ENCODE measurements at places on chromosomes 6 and 20. TPM values are rescaled to one million over a fixed set of nuclear protein-coding genes. Genes with fewer than 3 reads are reported as not detected.

ROMO1 gene
- total RNA-seq, result 86.0 TPM

SAMD3 gene
- total RNA-seq, result 57.6 TPM

STMN3 gene
- 14.3 TPM for total RNA-seq

TRIM27 gene
- 64.7 TPM for total RNA-seq

MAP3K5 gene
- 38.3 TPM for total RNA-seq

GPANK1 gene
- 29.3 TPM for total RNA-seq

KIF25 gene
- not detected for total RNA-seq

ADTRP gene
- total RNA-seq, result 9.2 TPM

RFX6 gene
- not detected for total RNA-seq

TNNC2 gene
- total RNA-seq, result not detected

SALL4 gene
- total RNA-seq, result 0.12 TPM

SPATS1 gene
- not detected for total RNA-seq

FNDC11 gene
- total RNA-seq, result 0.49 TPM

GLP1R gene
- total RNA-seq, result not detected

SLC16A10 gene
- total RNA-seq, result 1.0 TPM

CUL7 gene
- total RNA-seq, result 12.0 TPM

HECA gene
- total RNA-seq, result 51.9 TPM

PRICKLE4 gene
- not detected for total RNA-seq

GRIK2 gene
- total RNA-seq, result not detected

TMEM217 gene
- total RNA-seq, result 8.0 TPM

CST2 gene
- not detected for total RNA-seq

BTNL2 gene
- not detected for total RNA-seq

ULBP2 gene
- 2.9 TPM for total RNA-seq

FERMT1 gene
- total RNA-seq, result 0.17 TPM

CCN2 gene
- total RNA-seq, result not detected

LY6G6C gene
- not detected for total RNA-seq

MICA gene
- total RNA-seq, result 12.8 TPM

BMP7 gene
- total RNA-seq, result 0.80 TPM

LST1 gene
- 171 TPM for total RNA-seq

LCA5 gene
- 0.10 TPM for total RNA-seq

NNAT gene
- not detected for total RNA-seq

CBLN4 gene
- total RNA-seq, result not detected

EPPIN gene
- not detected for total RNA-seq

GSTA1 gene
- not detected for total RNA-seq

MCCD1 gene
- total RNA-seq, result not detected

ACSS1 gene
- total RNA-seq, result 24.0 TPM

CLPSL1 gene
- not detected for total RNA-seq

OR2J3 gene
- not detected for total RNA-seq

LTV1 gene
- 33.1 TPM for total RNA-seq

BPIFA1 gene
- not detected for total RNA-seq

ALDH5A1 gene
- total RNA-seq, result 5.6 TPM

HSPA1A gene
- 159 TPM for total RNA-seq

HLA-DRB1 gene
- total RNA-seq, result 173 TPM

ADGB gene
- not detected for total RNA-seq

BFSP1 gene
- 3.3 TPM for total RNA-seq

FGD2 gene
- total RNA-seq, result 7.6 TPM

BEND6 gene
- not detected for total RNA-seq

MACROD2 gene
- not detected for total RNA-seq

PTCRA gene
- not detected for total RNA-seq
